ENCODE measurements at places on chromosomes 12 and 14.

DNA sequence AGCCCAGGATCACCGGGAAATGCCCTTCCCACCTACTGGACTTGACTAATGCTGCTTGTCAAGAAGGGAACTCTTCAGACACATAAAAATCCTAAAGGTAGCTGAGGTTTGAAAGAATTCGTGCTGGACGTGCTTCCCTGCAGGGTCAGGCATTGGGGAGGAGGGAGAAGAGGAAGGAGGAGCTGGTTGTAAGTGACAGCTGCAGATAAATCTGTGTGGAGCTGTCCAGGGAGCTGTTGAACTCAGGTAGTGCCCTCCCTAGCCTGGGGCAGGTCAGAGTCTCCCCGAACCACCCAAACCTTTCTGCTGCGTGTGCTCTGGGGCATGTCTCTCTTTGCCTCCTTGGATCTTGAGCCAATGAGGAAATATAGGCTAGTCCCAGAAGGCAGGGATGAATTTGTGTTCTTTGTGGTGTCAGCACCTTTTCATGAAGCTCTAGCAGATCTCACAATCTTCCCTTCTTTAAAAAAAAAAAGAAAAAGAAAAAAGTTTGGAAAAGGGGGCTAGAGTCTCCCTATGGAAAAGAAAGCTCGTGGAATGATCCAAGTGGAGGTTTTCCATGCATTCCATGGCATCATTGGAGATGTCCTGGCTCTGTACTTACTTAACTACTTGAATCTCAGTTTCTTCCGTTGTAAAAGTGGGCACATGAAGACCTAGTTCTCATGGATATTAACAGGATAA, 23.6 kb upstream of the FOS start:
- DNase-seq: no peak

GRCh38 chr12:66279123-66279712, 23.1 kb upstream of the HELB start:
- no peak for DNase-seq

DNA sequence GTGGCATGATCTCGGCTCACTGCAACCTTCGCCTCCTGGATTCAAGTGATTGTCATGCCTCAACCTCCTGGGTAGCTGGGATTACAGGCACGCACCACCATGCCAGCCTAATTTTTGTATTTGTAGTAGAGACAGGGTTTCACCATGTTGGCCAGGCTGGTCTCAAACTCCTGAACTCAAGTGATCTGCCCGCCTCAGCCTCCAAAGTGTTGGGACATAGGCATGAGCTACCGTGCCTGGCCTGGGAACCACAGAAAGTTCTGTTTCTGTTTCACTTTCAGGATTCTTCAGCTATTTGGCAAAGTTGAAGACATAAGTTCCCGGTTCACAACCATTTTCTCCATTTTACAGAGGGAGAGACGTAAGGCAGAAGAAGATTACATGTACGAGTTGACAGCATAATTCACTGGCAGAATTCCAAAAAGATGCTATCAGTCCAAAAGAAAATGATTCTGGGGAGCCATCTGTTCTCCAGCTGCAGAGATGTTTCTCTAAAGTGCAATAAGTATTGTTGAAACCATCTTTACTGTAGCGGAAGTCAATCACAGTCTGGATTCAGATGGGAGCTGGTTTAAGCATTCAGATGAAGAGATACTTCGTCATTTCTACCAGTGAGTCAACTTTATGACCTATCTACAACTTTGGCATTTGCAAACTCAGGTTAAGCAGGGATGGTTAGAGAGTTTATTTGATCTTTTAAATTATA, 8.1 kb upstream of the RNF34 start:
- DNase-seq: peak; percentile 39

DNA sequence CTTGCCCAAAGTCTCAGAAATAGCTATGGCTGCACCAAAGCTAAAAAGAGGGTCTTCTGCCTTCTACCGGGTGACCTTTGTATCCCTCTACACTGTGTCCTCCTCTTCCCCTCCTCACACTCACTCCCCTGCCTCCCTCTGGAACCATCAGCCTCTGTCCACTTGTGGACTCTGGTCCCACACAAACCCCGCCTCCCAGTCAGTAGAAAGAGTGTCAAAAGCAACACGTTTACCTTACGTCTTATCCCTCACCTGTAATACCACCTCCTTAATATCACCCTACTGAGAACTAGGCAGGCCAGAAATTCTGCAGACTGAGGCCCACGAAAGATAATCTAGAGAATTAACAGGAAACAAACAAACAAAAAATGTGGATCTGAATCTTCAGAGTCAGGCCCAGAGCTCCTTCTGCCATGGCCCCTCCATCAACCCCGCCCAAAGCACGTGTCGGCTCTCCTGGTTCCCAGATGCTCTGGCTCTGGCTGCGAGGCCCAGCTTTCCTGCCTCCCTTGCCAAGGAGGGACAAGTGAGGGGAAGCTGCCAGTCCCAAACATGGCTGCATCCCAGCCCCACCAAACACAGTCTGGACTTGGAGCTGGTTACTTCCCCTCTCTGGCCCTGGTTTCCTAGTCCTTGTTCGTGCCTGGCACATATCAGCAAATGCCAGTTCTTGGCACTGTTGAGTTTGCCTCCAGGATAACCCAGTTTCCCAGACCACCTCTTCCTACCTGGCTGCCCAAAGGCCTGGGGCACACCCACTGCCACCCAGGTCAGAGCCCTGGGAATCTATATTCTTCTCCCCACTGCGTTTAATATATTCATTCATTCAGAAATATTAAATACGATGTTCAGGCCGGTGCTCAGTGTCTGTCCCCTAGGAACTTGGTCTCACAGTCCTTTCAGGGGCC, 2.7 kb downstream of the ACTN1 start:
- DNase-seq: no peak

GRCh38 chr14:102194856-102195255, 55.2 kb downstream of the WDR20 start:
- no peak for DNase-seq

- DNase-seq: no peak
Observed at GRCh38 chr12:3152892-3153291, 75.7 kb downstream of the TSPAN9 start.

DNA sequence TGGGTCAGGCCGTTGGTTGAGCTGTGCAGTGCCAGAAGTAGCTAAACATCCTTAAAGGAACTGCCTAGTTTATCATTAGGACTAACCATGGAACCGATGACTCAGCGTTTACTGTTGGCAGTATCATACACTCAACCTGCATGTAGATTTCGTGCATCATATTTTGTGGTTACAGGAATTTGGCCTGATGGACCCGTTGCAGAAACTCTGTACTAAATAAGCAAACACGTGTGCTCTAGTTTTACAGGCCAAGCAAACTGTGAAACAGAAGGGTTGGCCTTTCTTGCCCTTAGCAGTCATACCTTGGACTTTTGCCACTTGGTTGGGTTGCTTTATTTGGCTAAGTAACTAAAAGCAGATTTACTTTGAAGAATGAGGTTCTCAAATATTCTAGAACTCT, 35.6 kb downstream of the DGLUCY start:
- DNase-seq: no peak

DNA sequence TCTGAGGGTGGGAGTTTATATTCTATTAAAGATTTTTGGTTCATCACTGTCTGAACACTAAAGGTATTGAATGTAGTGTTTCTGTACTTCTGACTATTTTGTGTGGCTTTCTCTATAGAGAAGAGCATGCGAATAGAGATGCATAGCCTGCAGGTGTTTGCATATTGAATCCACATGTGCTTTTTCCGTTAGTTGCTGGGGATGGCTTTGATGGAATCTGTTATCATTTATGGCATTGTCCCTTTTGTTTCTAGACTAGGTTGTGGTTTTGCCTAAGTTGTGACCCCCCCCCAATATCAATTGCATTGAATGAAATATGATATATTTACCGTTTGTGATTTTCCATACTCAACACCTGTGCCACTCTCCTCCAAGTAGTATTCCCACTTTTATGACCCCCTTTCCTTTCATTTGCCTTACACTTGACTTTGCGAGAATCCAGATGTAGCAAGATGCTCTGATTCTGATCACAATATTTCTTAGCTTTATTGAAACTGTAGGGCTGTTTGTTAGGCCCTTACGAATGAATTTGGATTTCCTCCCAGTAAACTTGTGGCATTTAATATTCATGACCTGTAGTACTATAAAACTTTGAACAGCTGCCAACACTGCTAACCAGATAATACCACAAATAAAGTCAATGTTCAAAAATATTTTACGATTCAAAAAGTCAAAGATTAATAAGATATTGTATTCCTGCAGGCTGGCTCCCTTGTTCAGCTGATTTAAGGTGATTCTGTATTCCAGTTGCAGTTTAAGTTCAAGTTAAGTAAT, 176.4 kb downstream of the TMTC2 start:
- no peak for DNase-seq

DNA sequence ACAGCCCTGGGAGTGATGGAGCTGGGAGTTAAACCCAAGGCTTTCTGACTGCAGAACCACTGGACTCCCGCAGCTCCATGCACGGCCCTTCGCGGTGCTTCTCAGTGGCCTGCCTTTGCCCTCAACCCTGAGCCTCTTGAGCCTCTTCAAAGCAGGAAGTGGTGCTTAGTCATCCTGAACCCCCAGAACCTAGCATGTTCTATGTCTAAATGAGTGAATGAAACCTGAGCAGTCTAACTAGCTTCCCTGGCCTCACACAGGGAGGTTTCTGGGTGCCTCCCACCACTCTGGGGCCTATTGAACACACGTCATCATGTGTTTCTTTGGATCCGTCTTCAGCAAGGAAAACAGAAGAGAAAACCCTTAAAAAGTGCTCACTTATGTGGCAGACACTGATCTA, 117.9 kb upstream of the SFSWAP start:
- DNase-seq: peak; percentile 19

- DNase-seq: no peak
Observed at GRCh38 chr14:86707071-86707470, 1177.1 kb downstream of the FLRT2 start.

- DNase-seq: no peak
Observed at GRCh38 chr12:66331016-66331415, 28.7 kb downstream of the HELB start.

GRCh38 chr14:52741865-52742264, 11.9 kb downstream of the STYX start:
- no peak for DNase-seq

GRCh38 chr12:123135688-123136087, 15.2 kb downstream of the PITPNM2 start:
- DNase-seq: no peak

GRCh38 chr12:87618199-87618598, 411.0 kb downstream of the C12orf50 start:
- DNase-seq: no peak

GRCh38 chr14:89470401-89470800, 53.4 kb upstream of the FOXN3 start:
- DNase-seq: no peak

DNA sequence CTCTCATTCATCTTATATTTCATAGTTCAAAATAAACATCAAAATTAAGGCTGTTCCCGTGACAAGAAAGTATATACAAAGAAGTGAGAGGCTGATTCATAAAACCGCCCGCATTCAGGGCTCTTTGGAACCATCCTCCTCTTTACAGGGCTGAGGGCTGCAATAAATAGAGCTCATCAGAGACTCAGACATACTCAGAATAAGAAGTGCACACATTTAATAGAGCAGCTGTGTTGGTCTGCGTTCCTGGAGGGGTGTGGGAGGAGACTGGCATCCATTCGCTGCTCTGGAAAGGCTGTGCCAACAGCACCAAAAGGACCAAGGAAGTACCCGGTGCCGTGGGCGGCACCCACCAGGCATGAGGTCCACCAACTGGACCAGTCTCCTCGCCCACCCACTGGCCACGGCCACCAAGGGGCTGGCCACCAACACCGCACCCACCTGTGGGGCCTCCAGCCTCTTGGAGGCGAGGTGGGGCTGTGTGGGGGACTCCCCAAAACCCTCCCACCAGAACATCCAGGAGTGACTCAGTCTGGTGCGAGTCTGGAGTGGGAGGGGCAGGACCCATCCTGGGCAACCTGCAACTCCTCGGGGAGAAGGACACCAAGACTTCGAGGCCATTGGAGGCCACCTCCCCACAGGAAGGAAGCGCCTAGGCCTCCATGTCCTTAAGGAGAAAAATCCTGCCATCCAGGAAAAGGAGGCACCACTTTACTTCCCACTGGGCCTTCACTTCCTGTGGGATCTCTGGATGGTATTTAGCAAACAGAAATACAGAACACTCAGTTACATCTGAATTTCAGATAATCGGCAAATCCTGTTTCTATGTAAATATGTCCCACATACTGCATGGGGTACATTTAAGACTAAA, 32.7 kb downstream of the VCPKMT start:
- DNase-seq: peak; percentile 76

GRCh38 chr12:82474798-82475184, 116.5 kb downstream of the METTL25 start:
- no peak for DNase-seq

- no peak for DNase-seq
Observed at GRCh38 chr12:58496411-58497190, 423.7 kb downstream of the LRIG3 start.

DNA sequence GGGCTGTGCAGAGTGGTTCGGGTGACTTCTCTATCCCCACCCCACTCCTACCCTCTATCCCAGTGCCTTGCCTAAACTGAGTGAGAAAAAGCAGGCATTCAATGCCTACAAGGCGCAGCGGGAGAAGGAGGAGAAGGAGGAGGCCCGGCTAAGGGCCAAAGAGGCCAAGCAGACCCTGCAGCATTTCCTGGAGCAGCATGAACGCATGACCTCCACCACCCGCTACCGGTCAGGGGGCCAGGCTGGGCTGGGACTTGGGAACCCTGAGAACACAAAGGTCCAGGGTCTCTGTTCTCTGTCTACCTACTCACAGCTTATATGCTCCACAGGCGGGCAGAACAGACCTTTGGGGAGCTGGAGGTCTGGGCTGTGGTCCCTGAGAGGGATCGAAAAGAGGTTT, 11.7 kb downstream of the PRPF40B start:
- no peak for DNase-seq

DNA sequence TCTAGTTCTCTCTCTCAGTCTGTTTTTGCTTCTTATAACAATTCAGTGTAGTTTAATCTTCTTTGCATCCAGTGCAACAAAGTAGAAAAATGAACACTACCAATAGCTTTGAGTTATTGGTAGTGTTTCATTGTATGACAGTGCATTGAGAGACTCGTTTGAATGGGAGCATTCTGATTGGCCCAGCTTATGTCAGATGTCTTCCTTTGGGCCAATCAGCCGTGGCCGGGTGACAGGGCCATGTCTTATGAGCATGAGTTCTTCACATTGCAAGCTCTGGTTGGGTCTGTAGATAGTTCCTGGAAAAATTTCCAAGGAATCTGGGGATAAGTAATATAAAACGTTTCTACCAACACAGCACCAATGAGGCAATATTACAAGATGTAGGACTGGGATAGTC, 36.5 kb downstream of the GYS2 start:
- DNase-seq: no peak

- no peak for DNase-seq
Observed at GRCh38 chr14:84785996-84786395, 743.9 kb upstream of the FLRT2 start.

All from stimulated activated CD4-positive, alpha-beta T cell treated with anti-CD3 and anti-CD28 coated beads, Interleukin-4, amount 100 ng/mL, for 24 hours (primary cell).